Mammary microvascular endothelial cell (primary cell): ENCODE measurements at places on chromosomes 5 and 9. TPM values are rescaled to one million over a fixed set of nuclear protein-coding genes. Genes with fewer than 3 reads are reported as not detected.

Gene SLCO4C1
- not detected in 2 replicates for total RNA-seq

Gene IL9
- not detected in 2 replicates for total RNA-seq

Gene SLC6A3
- total RNA-seq, result not detected in 2 replicates

Gene PITX1
- not detected in 2 replicates for total RNA-seq

Gene COL27A1
- 4.7 and 5.5 TPM in 2 replicates for total RNA-seq

Gene CCDC69
- 18.6 and 18.7 TPM in 2 replicates for total RNA-seq

Gene GABRA6
- total RNA-seq, result not detected in 2 replicates

Gene HNRNPA0
- 6.6 and 7.5 TPM in 2 replicates for total RNA-seq

Gene DMRT3
- not detected in 2 replicates for total RNA-seq

Gene RANBP17
- total RNA-seq, result 2.9 and 11.9 TPM in 2 replicates

Gene DNM1
- not detected in 2 replicates for total RNA-seq

Gene CCL27
- not detected in 2 replicates for total RNA-seq

Gene POU5F2
- 0.07 and 0.15 TPM in 2 replicates for total RNA-seq

Gene KCNV2
- total RNA-seq, result not detected in 2 replicates

Gene TRIM7
- 13.6 and 16.6 TPM in 2 replicates for total RNA-seq

Gene PCDHB10
- total RNA-seq, result 0.53 and 0.59 TPM in 2 replicates

Gene WNK2
- total RNA-seq, result not detected in 2 replicates

Gene FST
- total RNA-seq, result 11.0 and 13.3 TPM in 2 replicates

Gene DAPK1
- 13.8 and 18.7 TPM in 2 replicates for total RNA-seq

Gene PCDHA1
- total RNA-seq, result not detected in 2 replicates

Gene EGFLAM
- total RNA-seq, result 1.1 and 1.5 TPM in 2 replicates

Gene TUT7
- 10.7 and 11.2 TPM in 2 replicates for total RNA-seq

Gene TLR4
- total RNA-seq, result 134 and 147 TPM in 2 replicates

Gene CNTLN
- 5.9 and 6.4 TPM in 2 replicates for total RNA-seq

Gene FBP2
- total RNA-seq, result not detected in 2 replicates

Gene MARCOL
- total RNA-seq, result not detected in 2 replicates

Gene NCS1
- 24.8 and 27.8 TPM in 2 replicates for total RNA-seq

Gene IFNA7
- total RNA-seq, result not detected in 2 replicates

Gene SUSD3
- total RNA-seq, result 0.07 and 0.10 TPM in 2 replicates

Gene SCGB3A2
- not detected in 2 replicates for total RNA-seq

Gene SLC38A9
- 15.3 and 34.4 TPM in 2 replicates for total RNA-seq

Gene STPG3
- total RNA-seq, result not detected in 2 replicates

Gene SLC30A5
- 41.3 and 53.8 TPM in 2 replicates for total RNA-seq

Gene MAN2A1
- total RNA-seq, result 41.3 and 41.9 TPM in 2 replicates

Gene TSSK1B
- not detected in 2 replicates for total RNA-seq

Gene TTF1
- 9.9 and 10.5 TPM in 2 replicates for total RNA-seq

Gene ANKRD33B
- 5.3 and 6.9 TPM in 2 replicates for total RNA-seq

Gene WHRN
- 0.79 and 0.93 TPM in 2 replicates for total RNA-seq

Gene PCDHA7
- 0.20 TPM in 1 of 2 replicates, not detected in the other for total RNA-seq

Gene NEURL1B
- 3.8 and 5.3 TPM in 2 replicates for total RNA-seq

Gene OR1N2
- total RNA-seq, result not detected in 2 replicates

Gene SPIN1
- 24.8 and 28.2 TPM in 2 replicates for total RNA-seq

Gene TEX53
- not detected in 2 replicates for total RNA-seq

Gene CCDC180
- total RNA-seq, result 0.64 and 1.4 TPM in 2 replicates

Gene ERCC6L2
- total RNA-seq, result 26.3 and 28.5 TPM in 2 replicates

Gene C9orf50
- total RNA-seq, result 0.47 TPM in 1 of 2 replicates, not detected in the other

Gene IFNB1
- 0.13 TPM in 1 of 2 replicates, not detected in the other for total RNA-seq

Gene LCN9
- not detected in 2 replicates for total RNA-seq

Gene HARS1
- total RNA-seq, result 78.0 and 83.4 TPM in 2 replicates
